ENCODE measurements at places on chromosomes 16 and 17.

- DNase-seq = no peak
Observed at GRCh38 chr16:47366228-47366627, 94.6 kb downstream of the ITFG1 start.

- no peak for DNase-seq
Observed at GRCh38 chr16:71218306-71218963, 12.1 kb downstream of the HYDIN start.

GRCh38 chr17:33816842-33817617, 438.1 kb upstream of the CCL2 start:
- no peak for DNase-seq

GRCh38 chr17:30790279-30790678, 34.2 kb downstream of the CRLF3 start:
- no peak for DNase-seq

DNA sequence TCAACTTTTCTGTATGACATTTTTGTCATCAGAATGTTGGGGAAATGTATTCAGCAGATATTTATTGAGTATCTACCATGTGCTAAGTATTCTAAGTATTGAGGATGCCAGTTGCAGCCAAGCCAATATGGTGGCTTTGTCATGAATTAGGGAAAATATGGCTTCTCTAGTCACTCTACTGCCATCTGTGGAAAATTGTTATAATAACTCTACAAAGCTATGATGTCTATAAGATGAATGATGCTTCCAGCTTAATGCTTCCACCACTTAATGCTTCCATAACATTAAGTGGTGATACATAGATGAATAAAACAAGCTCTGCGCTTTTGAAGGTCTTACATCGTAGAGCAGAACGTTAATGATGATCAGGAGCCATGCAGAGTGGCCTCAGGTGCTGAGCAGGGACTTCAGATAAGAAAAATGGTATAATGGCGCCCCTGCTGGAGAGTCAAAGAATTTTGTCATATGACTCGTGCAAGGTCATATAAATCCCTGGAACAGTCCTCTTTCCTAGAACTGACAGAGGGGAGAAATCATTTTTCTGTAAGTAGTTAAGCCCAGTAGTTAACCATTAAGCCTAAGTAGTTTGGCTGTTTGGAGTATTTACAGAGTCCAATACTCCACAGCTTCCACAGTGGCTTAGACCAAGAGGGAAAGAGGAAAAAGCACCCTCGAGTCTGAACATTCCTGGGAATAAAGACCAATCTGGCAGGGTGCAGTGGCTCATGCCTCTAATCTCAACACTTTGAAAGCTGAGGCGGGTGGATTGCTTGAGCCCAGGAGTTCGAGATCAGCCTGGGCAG, 2.7 kb upstream of the TMIGD1 start:
- DNase-seq = no peak

DNA sequence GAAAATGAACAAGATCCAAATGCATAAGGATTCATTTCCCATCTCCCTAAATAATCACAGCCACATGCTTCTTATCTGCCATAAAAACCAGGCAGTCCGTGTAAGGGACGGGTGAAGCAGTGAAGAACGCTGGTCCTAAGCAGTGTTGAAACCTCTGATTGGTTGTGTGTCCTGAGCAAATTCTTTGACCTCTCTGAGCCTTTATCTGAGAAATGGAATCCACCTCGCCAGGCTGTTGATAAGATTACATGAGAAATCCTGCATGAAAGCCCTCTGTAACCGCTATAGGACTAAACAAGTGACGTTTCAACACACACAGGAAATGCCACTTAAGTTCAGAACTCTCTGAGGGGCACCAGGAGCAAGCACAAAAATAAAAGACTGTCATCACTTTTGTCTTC, 26.8 kb downstream of the GAS7 start:
- no peak for DNase-seq

GRCh38 chr16:15677447-15677846, 27.4 kb downstream of the NDE1 start:
- no peak for DNase-seq

- DNase-seq = no peak
Observed at GRCh38 chr16:821751-822150, 21.2 kb upstream of the GNG13 start.

DNA sequence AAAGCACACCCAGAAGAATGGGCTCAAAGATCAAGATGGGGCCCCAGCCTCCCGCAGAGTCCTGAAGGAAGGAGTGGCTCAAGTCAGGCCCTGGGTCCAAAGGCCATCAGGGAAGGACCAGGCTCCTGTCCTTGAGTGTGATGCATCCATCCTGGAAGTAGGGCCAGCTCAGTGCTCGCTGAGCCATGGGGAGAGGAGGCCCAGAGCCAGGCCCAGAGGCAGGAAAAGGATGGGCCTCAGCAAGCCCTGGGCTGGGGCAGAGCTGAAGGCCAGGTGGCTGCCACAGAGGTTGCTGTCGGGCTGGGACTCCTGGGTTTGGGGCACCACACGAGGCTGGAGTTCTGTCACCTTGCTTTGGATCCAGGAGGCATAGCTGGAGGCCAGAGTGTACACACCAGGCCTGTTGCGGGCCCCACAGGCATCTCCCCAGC, 3.7 kb downstream of the PRSS8 start:
- no peak for DNase-seq

- DNase-seq = no peak
Observed at GRCh38 chr16:28830531-28830930, 7.7 kb downstream of the ATXN2L start.

DNA sequence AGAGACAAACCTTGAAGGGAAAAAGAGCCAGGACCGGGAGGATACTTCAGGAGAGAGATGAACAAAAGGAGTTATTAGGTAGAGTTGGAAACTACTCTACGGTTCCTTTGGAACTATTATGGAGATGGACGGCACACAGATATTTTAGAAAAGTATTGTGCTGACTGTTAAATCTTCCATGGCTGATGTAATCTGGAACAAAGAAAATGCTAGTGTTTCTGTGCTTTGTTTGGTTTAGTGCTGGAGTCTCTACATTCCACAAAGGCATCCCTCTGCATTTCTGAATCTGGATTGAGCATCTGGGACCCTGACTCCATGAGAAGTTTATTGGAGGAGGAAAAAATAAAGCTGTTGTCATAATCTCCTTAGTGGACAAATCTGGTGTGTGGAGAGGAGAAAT, 57.2 kb downstream of the RPGRIP1L start:
- DNase-seq = no peak

DNA sequence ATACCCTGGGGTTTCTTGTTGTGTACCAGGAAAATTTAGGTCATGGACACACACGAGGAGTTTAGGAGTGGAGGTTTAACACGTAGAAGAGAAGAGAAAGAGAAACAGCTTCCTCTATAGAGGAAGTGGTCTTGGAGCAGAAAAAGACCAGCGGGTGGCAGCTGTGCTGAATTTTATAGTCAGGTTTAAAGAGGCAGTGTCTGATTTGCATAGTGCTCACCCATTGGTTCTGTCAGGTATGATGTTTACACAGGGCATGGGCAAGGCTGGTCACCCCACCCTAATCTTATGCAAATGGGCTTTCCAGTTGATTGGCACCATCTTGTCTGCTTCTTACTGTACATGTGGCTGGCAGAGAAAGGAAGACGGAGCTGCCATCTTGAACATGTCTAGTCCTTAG, 309.0 kb downstream of the CDH13 start:
- DNase-seq = no peak

GRCh38 chr16:83711069-83711468, 96.7 kb upstream of the HSBP1 start:
- no peak for DNase-seq

DNA sequence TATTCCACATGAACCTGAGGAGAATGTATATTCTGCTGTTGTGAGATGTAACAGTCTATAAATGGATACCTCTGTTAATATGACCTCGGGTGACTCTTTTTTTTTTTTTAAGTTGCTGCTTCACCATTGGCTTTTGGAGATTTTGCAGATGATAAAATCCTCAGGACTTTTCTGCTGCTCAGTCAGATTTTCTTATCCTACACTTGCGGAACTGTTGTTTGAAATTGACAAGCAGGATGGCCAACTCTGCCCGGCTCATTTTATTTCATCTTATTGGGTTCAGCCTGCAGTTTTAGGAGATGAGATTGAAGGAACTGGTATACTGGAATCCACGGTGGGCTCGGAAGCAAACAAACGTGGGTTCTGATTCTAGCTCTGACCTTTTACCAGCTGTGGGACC, 19.3 kb downstream of the IL4R start:
- DNase-seq = no peak

- no peak for DNase-seq
Observed at GRCh38 chr17:71505981-71506380, 614.8 kb upstream of the SOX9 start.
